ENCODE measurements at places on chromosomes 7 and 10.

GRCh38 chr7:111787741-111788140, 225.4 kb upstream of the IMMP2L start:
- DNase-seq = no peak

- DNase-seq = peak; percentile 58
Measured at GRCh38 chr7:123797673-123798531, 47.1 kb upstream of the HYAL4 start.

- no peak for DNase-seq
Measured at GRCh38 chr10:62185919-62186692, 82.5 kb downstream of the RTKN2 start.

GRCh38 chr10:5559642-5560141, 34.9 kb downstream of the CALML3 start:
- DNase-seq = no peak

DNA sequence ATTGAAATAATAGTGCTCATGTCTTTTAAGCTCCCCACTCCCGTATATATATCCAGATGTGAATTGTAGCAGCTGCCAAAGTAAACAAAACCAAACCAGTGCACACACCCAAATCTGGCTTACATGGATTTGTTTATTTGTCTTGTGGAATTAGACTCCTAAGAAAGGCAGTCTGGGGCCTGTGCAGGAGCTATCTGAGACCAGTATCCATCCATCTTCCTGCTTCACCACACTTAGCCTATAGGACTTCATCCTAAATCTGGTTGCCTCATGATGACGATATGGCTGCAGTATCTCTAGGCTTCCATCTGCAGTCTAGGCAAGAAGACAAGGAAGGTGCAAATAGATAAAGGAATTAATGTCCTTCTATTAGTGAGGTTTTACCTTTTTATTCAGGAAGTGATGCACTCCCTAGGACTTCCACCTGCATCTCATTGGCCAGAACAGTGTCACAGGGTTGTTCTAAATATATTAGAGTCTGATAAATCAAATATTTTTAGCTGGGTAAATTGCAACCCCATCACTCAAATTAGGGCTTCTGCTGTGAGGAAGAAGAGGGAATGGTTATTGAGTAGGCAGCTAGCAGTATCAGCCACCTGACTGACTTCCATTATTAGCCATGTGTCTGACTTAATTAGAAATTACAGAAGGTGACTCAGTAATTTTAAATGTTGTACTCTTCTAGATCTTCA, 6.0 kb downstream of the WIPF3 start:
- DNase-seq = no peak

DNA sequence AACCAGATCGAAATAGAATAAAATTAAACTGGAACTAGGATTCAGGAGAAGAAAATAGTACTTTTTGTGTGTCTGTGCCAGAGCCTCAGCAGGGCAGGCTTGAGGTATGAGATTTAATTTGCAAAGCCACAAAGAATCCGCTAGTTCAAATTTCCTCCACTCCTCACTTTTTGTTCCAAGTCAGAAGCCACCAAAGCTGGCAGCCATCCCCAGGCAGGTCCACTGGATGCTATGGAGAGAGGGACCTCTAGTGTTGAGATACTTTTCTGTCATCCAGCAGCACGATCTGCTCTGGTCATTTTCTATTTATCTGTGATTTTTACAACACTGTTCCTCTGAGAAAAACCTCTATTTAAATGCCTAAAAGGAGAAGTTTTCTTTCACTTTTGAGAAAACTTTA, 147.9 kb upstream of the FRMD4A start:
- peak; percentile 35 for DNase-seq

GRCh38 chr7:8092140-8092539, 123.5 kb downstream of the GLCCI1 start:
- no peak for DNase-seq

- DNase-seq = no peak
Measured at GRCh38 chr7:18913106-18913505, 204.3 kb downstream of the TWIST1 start.

DNA sequence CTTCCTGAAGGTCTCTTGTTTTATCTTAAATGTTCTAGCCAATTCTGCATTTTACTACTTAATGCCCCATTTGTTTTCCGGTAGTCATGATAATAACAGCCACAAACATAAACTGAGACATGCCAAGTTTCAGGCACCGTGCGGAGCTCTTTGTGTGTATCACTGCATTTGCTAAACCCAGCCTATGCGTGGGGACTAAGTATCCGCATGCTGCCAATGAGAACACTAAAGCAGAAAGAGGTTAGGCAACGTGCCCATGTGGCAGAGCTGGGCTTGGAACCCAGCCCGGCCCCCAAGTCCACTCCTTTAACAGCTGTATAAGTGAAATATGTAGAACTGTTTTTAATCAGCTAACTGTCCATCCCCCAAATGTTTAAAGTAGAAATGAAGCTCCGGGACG, 54.1 kb downstream of the SLIT1 start:
- no peak for DNase-seq

GRCh38 chr10:44464503-44464902, 79.6 kb upstream of the CXCL12 start:
- DNase-seq = no peak

- no peak for DNase-seq
Measured at GRCh38 chr7:143849785-143850479, 52.0 kb downstream of the TCAF1 start.

- no peak for DNase-seq
Measured at GRCh38 chr10:1158066-1158465, 101.9 kb downstream of the WDR37 start.

DNA sequence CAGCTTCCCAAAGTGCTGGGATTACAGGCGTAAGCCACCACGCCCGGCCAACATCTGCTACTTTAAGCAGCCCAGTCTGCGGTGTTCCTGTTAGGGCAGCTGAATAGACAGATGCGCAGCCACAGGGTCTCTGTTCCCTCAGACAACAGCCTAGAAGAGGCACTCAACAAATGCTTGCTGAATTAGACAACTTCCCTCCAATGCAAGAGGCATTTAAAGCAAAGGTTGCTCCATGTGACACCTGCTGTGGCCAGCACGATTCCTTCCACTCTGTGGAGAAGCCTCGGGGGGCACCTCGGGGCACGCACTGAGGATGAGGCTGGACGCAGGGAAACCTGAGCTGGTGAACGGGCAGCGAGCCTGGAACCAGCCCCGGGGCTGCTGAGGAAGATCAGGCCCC, 237.8 kb downstream of the MAD1L1 start:
- no peak for DNase-seq

- DNase-seq = no peak
Measured at GRCh38 chr10:44030738-44031137, 354.2 kb downstream of the CXCL12 start.

DNA sequence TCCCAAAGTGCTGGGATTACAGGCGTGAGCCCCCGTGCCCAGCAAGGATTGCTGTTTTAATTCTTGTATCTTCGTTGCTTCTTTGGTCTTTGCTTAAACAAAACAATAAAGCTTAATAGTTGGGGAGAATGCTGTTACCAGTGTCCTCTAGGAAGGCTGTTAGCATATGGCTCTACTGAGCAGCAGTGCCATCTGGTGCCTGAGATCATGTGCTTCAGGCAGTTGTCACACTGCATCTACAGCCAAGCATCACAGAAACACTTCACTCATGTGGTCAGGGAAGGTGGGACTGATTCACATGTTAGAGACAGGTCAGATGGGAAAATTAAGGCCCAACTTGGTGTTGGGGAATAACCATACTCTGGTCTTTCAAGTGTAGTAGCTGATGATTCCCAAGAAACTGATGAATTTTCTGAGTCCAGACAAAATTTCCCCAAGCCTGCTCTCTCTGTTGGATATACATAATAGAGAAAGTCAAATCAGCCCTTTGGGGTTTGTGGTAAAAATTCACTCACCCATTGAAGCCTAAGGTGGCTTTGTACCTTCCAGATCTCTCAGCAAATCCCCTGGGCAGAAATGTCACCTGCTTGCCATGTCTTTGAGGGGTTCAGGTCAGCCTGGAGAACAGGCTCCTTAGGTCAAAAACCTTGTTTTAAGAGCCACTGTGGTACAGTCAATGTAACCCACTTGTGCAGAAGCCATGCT, 28.4 kb downstream of the UBE2D4 start:
- DNase-seq = peak; percentile 39
